ENCODE measurements at places on chromosomes 16 and 17.

DNA sequence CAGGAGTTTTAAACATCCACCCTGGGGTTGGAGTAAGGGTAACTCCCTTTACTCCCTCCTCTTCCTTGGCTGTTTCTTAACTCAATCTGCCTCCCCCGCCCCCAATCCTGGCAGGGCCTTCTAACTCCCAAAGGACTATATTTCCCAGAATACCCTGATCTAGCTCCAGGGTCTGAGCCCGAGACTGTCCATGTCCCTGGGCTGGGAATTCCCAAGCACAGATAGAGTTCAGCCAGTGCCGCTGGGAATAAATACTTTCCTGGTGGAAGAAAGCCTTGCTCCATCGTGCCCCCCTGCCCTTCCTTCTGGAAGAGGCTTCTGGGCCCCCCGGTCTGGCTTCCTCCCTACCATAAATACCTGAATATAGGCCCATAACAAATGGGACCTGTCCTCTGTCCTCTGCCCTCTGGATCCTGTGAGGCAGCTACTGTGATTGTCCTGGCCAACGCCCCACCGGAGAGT lies 10.2 kb downstream of the BAHCC1 start:
- DNase-seq, result no peak

- DNase-seq, result no peak
Observed at GRCh38 chr16:87057211-87057881, 259.8 kb downstream of the C16orf95 start.

DNA sequence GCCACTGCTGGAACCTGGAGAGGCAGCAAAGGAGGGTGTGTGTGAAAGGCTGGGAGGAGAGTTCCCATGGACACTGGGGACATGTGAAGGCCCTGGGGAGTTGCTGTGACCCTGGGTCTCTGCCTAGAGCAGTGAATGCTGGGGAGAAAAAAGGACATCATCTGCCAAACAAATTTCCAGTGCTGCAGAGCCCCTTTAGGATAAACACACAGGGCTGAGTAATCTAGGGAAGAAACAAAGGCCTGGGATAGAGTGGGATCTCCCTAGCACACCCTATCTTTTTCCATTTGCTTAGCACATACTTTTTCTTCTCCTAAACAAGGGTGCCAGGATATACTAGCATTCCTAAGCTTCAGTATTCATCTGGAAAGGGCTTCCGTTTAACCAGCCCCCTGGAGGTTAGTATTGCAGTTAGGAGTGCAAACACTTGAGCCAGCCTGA lies 3.3 kb upstream of the HIGD1B start:
- DNase-seq, result no peak

DNA sequence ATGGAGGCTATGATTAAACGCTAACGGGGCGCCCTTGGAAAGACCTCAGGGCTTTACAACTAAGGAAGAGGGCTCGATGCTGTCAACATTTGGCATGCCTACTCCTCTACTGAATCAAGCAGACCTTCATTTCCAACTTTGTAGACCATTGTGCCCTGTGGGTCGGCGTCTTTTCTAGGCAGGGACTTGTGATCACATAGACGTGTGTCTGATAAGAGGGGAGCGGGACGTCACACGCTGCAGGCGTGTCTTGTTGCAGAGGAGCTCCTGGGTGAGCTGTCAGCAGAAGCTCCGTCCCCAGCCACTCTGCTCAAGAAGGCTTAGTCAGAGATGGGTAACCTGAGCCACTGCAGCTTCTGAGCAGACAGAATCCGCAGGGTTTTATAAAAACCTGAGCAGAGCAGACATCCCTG lies 2.8 kb downstream of the MAPK8IP3 start:
- DNase-seq, result no peak

- DNase-seq, result no peak
Observed at GRCh38 chr16:88591577-88592021, 21.4 kb downstream of the ZC3H18 start.

- DNase-seq, result no peak
Observed at GRCh38 chr16:88430524-88431446, 22.3 kb upstream of the ZFPM1 start.

DNA sequence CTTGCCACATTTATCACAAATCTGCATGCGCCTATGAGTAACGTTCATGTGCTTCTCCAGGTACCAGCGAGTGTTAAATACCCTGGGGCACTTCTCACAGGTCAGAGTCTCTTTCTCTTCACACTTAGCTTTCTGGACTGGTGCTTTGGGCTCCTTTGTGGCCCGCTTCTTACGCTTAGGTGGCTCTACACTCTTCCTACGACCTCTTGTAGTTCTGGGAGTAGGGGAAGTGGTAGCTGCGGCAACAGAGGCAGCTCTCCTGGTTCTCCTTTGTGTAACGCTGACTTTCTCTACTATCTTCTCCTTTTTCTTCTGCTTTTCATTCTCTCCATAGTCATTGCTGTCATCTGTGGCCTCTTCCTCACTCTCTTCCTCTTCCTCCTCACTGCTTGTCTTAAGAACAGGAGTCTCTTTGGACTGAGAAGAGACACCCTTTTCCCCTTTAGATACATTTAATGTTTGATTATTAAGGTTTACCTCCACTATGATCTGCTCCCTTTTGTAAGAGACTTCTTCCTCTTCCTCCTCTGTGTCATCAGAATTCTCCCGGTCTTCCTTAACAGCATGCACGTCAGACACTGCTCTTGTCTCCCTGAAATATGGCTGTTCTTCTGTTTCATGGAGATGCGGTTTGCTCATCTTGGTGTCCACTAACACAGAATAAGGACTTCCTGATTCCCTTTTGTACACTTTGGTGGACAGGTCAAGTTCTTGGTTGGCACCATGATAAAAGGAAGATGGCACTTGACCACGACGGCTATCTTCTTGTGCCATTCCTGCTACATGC lies 45.0 kb downstream of the ZNF652 start:
- DNase-seq, result no peak

DNA sequence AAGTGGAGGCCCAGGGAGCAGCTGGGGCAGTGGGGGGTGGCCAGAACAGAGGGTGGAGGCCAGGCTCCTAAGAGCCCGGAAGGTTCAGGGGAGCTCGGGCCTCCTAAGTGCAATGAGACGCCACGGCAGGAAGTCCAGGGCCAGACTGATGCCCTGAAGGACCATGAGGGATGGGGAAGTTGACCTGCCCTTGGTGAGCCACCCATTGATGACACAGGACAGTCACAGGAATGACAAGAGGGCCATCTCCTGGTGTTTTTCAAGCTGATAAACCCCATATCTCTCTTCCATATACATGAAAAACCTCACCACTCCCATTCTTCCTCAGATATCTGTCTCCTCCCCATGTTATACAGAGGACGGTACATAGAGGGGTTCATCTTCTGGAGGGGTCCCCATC lies 5.8 kb upstream of the MRPL58 start:
- no peak for DNase-seq

GRCh38 chr16:1188432-1189189 lies 35.7 kb downstream of the CACNA1H start:
- DNase-seq, result peak; percentile 74
